Stimulated activated CD4-positive, alpha-beta T cell treated with anti-CD3 and anti-CD28 coated beads, Interleukin-1b, Interleukin-23, amount 100 ng/mL, for 4 hours (primary cell): ENCODE measurements at places on chromosomes 5 and 9.

DNA sequence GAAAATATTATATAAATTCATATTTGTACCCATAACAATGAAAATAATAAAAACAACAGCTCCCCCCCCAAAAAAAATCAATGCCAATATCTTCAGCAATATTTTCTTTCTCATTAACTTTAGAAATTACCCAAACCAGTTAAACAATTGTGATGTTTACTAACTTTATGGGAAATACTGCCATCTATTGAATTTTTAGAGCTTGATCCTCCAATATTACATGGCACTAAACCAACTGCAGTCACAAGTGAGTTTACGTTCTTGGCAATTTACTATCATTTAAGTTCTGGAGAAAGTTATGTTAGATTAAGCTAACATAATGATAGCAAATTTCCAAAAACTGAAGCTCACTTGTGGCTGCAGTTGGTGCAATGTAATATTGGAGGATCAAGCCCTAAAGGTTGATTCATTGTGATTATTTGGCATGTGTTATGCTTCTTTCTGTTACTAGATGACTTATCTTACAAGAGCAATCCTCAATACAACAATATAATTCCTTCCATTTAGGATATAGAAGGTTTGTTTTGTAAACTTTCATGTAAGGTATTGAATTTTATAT is 379.5 kb downstream of the CDH18 start:
- no peak for DNase-seq

DNA sequence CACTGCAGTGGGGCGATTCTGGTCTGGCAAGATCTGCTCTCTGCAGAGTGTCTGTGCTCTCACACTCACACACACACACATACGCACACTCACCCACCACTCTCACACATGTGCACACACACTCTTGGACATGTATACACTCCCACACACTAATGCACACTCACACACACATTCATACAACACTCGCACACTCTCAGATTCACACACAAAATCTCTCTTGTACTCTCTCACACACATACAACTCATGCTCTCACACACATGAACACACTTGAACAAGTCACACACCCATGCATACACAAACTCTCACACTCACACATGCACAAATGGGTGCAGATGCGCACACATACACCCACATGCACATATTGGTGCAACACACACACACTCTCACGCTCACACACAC is 31.7 kb downstream of the TMEM174 start:
- DNase-seq: no peak

DNA sequence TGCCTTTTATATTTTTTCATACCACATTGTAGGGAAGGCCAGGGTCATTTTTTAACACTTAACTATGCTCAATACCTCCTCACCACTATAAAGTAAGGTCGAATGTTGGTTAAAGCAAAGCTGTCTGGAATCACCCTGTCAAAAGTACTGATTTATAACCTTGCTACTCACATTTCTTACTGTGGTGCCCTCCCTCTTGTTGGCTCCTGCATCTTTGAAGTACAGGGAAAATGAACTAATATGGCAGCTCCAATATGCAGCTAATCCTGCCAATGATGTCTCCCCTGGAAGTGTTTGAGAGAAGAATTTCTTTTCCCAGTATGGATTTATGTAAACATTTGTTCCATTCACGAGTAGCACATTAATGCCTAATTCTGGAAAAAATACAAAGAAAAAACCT is 108.4 kb upstream of the RPS23 start:
- no peak for DNase-seq

GRCh38 chr5:34460496-34460895 is 195.6 kb upstream of the RAI14 start:
- DNase-seq: no peak

- peak; percentile 81 for DNase-seq
These were observed 6.3 kb upstream of the TTLL11 start for GRCh38 chr9:122099271-122099869.

DNA sequence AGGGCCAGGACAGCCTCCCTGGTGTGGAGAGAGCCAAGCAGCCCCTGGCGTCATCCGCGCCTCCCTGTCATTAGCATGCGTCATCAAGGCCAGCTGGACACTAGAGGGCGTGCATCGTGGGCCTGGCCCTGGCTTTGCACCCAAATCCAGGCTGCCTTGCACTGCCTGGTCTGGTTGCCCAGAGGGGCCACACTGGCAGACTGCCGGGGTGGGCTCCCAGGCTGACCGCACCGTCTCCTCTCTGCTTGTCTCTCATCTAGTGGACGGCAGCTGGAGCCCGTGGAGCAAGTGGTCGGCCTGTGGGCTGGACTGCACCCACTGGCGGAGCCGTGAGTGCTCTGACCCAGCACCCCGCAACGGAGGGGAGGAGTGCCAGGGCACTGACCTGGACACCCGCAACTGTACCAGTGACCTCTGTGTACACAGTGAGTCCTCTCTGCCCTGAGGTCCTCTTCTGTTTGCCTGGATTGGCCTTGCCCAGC is 29.0 kb downstream of the HK3 start:
- no peak for DNase-seq

GRCh38 chr9:129933185-129934040 is 98.2 kb downstream of the USP20 start:
- no peak for DNase-seq
